ENCODE measurements at places on chromosomes 6 and 20.

DNA sequence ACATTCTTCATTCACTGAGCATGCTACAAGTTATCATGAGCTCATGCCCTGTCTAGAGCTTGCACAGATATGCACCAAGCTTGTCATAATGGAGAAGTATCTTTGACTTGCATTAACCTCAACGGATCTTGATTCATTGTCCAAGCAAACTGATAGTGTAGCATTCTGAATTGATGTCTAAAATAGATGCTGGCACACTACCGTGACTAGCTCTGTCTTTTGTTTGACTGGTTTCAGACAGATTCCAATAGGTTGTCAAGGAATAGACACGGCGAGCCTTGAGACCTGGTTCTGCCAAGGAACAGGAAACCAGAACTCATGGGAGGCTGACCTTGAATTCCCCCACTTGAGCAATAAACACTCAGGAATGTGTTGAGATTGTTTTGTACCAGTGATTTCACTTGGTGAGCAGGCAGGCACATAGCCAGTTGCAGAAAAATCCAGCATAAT, 1153.1 kb upstream of the GJE1 start:
- DNase-seq = no peak

- DNase-seq = no peak
Measured at GRCh38 chr6:25173246-25173645, 105.9 kb upstream of the CARMIL1 start.

- DNase-seq = no peak
Measured at GRCh38 chr20:61370841-61371303, 118.8 kb downstream of the CDH4 start.

DNA sequence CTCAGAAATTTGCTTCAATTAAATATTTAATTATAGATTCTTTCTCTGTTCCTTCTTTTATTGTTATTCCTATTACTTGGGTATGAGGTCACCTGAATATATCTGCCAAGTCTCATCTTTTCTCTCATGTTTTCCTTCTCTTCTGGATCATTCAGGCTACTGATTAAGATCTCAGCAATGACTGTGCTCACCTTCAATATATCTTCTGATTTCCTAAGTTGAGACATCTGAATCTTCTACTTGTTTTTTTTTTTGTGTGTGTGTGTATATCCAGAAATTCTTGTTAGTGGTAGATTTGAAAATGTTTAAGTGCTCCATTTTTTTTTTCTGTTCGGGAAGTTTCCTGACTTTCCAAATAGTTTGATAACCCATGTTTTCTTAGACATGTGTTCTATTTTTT, 108.0 kb downstream of the ADGRB3 start:
- no peak for DNase-seq

GRCh38 chr20:50187403-50188051, 3.1 kb upstream of the CEBPB start:
- DNase-seq = no peak

- no peak for DNase-seq
Measured at GRCh38 chr6:120278689-120279396, 929.3 kb upstream of the MAN1A1 start.

DNA sequence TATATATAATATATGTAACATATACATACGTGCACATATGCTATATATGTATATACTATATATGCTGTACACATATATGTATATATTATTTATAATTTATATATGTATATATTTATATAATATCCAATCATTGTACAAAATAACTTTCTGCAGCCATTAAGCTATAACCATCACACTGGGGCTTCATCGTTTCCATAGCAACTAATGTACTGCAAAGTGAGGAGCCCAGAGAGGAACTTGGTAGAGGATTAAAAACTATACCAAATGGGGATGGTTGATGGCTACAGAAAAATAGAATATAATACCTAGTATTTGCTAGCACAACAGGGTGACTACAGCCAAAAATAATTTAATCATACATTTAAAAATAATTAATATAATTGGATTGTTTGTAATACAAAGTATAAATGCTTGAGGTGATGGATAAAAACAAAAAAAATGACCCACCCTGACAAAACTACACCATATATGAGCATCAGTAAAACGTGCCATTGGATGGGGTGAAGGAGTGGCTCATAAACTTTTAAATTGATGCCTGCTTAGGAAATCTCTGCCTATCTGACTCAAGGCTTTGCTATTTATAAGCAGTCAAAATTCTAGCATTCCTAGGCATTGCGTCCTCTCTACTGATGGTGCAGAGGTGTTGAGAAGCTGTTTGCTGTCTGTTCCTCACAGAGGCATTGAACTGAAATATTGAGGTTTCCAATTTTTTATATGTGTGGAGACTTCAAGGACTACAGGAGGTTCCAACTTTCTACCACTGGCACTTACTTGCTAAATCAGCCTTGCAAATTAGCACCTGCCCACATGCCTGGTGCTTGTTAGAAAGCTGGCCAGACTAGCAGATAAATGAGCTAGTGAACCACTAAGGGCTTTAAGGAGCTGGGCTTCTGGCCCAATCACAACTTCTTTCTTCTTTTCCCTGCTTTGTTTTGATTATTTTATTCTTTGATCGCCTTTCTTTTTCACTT, 190.1 kb downstream of the SCP2D1 start:
- DNase-seq = no peak

- DNase-seq = no peak
Measured at GRCh38 chr6:37877373-37878149, 58.0 kb downstream of the ZFAND3 start.
